Activated naive CD4-positive, alpha-beta T cell (primary cell): ENCODE measurements at places on chromosomes 11 and 22.

DNA sequence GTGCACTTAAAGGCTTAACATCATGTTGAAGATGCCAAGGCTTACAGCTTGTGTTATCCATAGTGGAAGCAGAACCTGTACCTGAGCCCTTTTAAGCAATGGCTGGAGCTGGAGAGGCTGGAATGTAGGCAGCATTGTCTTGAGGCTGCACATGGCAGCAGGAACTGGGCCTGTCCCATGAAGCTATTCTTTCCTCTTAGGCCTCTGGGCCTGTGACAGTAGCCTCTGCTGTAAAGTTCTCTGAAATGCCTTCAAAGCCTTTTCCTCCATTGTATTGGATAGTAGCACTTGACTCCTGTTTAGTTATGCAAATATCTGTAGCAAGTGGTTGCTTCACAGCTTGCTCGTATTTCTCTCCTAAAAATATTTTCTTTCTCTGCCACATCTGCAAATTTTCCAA, 127.4 kb upstream of the ANO5 start:
- no peak for DNase-seq

DNA sequence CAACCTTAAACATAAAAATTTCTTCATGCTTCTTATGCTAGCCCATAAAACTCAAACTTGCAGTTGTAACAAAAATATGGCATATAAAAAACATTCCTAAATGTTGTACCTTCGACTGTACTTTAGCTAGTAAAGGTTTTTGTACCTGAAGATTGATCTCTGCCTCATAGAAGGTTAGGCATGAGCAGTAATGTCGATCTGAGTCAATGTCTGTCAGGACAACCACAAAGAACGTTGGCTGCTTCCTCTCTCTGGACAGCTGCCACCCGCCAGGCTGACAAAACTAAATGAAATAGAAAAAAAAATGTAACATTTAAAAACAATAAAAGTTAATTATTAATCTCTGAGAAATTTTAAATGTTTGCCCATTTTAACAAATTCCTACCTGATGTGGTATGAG, 251.3 kb downstream of the SBF2 start:
- no peak for DNase-seq

- no peak for DNase-seq
Observed at GRCh38 chr11:69943506-69943905, 124.3 kb upstream of the FGF3 start.

DNA sequence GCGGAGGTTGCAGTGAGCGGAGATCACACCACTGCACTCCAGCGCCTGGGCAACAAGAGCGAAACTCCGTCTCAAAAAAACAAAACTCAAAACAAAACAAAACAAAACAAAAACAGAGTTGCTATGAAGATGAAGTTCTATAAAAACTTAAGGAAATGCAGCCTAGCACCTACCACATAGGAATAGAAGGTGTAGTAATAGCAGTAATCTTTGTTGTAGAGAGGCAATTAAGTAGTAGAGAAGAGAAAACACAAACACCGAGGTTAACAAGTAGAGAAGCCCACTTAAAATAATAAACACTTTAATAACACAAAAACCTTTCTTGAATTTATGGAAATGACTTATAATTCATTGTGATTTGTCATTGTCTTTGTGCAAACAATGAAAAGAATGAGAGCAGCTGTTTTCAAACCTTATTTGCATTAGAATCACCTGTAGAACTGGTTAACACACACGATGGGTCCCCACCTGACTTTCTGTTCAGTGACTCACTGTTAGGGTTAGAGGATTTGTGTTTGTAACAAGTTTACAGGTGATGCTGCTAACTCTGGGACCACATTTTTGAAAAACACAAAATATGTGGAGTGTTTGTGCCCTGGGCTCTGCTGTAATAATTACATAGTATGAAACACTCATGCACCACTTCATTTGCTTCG, 43.1 kb downstream of the TYR start:
- DNase-seq: no peak

- no peak for DNase-seq
Observed at GRCh38 chr11:128570632-128571031, 16.7 kb downstream of the ETS1 start.

DNA sequence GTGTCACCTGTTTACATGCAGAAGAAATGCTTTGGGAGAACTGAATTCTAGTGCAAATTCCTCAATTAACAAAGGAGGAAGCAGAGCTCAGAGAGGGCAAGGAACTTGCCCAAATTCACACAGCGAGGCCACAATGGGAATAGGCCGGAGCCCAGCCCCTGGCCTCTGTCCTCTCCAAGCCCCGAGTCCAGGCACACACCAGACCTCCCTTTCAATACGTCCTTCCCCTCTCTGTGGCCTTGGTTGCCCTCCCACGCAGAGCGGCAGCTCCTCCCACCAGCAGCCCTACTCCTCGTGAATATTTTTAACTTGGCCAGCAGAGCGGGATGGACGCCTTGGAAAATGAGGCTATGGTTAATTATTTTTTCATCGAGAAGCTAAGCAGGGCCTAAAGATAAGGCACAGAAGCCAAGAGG, 1.6 kb upstream of the CARD10 start:
- no peak for DNase-seq

DNA sequence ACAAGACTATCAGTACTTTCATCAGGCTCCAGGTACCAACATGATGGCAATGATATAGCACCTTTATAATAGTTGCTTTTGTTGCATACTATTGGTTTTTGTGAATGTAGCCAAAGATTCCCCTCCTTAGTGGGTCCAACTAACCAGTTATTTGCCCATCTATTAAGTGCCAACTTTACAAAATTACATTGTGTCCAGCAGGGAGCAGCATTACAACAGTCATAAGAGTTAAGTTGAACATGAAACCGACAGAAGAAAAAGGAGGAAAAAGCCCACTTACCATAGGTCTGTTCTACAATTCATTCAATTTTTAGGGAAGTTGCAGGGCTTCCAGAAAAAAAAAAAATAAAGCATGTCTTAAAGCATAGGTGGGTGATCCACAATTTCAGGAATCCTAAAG, 21.6 kb downstream of the IMMP1L start:
- DNase-seq: no peak

- DNase-seq: no peak
Observed at GRCh38 chr11:118619444-118620197, 12.2 kb downstream of the PHLDB1 start.
